ENCODE measurements at places on chromosomes 3 and 15.

DNA sequence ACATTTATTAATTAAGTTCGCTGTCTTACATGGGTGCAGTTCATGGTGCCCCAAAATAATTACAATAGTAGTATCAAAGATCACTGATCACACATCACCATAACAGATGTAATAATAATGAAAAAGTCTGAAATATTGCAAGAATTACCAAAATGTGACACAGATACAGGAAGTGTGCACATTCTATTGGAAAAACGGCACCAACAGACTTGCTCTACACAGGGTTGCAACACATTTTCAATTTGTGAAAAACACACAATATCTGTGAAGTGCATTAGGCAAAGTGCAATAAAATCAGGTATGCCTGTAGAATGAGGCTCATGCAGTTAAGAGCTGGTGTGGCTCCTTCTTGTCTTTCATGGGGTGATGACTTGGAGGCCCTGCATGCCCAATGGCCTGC lies 265.8 kb downstream of the RPLP1 start:
- no peak for DNase-seq

DNA sequence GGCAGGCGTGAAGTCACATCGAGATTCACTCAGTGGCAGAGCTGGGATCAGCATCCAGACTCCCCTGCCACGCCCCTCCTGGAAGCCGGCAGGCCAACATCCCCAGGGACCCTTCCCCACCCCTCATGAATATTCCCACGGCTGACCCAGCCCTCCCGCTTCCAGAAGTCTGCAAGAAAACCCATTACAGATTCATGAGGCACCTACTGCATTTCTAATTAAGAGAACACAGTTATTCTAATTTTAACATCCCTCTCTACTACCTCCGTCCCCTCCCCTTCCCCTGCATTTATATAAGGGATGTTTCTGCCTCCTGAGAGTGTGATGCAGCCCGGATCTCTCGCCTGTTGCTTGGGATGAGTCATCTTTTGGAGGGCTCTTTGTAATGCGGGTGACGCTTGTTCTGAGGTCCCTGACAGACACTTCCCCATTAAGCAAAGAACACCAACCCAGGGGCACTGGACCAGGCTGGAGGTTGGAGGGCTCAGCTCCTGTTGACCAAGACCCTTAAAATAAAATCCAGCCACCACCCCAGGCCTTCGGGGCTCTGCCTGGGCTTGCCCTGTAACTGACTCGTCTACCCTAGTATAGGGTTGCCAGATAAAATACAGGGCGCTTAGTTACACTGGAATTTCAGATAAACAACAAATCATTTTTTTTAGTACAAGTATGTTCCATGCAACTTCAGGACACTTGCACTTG lies 118.7 kb downstream of the NUP210 start:
- no peak for DNase-seq

- DNase-seq = no peak
Measured at GRCh38 chr15:45168286-45168685, 19.5 kb downstream of the SHF start.

DNA sequence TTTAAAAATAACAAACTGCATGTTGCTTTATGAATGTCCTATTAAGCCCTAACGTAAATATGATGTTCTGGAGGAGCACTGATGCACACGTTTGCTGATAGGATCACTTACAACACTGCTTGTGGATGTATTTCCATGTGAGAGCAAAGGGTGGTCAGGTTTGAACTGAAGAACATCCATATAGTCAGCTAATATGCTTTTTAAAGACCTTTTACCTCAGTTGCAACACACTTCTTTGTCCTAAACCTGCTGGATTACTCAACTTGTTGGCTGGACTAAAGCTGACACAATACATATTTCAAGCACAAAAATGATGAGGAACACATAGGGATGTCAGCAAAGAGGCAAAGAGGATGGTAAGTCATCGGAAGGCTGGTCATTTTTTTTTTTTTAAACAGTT lies 186.6 kb downstream of the TIGIT start:
- DNase-seq = no peak

DNA sequence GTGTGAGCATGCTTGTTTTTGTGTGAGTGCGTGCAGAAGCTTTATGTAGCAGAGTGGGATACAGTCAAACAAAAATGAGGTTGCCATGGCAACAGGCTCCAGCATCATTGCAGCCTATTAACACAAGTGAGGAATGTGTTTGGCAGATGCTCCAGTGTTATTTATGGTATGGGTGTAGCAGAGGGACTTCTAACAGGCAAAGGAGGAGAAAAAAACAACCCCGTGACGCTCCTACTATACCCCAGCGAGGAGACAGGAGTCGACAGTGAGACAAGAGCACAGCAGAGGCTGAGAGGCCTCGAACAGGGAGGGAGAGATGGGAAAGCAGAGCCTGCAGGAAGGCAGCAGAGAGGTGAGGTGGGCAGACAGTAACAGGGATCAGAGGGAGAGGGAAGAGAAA lies 4.9 kb downstream of the ADCY5 start:
- no peak for DNase-seq

DNA sequence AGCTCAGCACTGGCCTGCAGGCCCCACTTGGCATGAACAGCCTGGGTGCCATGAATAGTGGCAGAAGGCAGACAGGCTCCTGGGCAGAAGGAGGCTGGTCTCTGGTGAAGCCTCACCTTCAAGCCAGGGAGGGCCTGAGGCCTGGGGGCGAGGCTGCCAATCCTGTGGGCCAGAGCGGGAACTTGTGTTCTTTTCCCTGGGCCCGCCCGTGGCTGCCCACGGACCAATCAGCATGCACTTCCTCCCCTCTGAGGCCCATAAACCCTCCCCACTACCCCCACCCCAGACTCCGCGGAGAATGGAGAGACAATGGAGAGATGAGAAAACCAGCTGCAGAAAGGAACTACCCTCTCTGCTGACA lies 283.8 kb upstream of the ROBO1 start:
- DNase-seq = no peak

- no peak for DNase-seq
Measured at GRCh38 chr3:112539825-112540650, 21.7 kb downstream of the ATG3 start.

DNA sequence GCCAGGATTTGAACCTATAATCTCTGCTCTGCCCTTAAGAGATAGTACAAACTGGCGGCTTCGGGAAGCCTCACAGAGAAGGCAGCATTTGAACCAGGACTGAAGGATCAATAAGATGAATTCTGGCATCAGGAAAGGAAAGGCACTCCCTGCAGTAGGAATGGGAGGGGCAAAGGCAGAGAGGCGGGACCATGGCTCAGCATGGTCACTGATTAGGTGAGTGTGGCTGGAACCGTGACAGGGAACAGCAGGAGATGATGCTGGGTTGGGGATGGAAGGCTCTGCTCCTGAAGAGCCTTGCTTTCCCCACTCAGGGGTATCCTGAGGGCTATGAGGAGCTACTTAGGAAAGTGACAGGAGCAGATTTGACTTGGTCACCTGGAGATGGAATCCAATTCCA lies 158.5 kb downstream of the FEZF2 start:
- no peak for DNase-seq

GRCh38 chr3:126713199-126713598 lies 9.2 kb downstream of the CHCHD6 start:
- no peak for DNase-seq

DNA sequence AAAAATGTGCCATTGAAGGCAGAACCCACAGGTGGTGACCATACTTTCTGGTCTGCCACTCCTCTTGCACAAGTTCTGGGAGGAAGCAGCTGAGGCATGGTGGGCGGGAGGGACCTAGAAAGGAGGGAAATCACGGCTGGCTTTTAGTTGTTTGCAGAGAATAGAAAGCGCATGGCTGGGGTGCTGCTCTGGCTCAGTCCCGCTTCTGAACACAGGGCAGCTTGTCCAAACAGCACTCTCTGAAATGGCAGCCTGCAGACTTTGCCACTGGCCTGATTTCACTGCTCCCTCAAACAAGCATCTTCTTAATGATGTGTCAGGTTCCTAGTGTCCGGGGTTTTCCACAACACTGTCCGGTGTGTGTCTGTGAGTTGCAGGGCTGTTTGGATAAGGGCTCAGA lies 76.7 kb downstream of the AAGAB start:
- no peak for DNase-seq

- DNase-seq = no peak
Measured at GRCh38 chr3:58144478-58145325, 66.1 kb downstream of the DNASE1L3 start.

DNA sequence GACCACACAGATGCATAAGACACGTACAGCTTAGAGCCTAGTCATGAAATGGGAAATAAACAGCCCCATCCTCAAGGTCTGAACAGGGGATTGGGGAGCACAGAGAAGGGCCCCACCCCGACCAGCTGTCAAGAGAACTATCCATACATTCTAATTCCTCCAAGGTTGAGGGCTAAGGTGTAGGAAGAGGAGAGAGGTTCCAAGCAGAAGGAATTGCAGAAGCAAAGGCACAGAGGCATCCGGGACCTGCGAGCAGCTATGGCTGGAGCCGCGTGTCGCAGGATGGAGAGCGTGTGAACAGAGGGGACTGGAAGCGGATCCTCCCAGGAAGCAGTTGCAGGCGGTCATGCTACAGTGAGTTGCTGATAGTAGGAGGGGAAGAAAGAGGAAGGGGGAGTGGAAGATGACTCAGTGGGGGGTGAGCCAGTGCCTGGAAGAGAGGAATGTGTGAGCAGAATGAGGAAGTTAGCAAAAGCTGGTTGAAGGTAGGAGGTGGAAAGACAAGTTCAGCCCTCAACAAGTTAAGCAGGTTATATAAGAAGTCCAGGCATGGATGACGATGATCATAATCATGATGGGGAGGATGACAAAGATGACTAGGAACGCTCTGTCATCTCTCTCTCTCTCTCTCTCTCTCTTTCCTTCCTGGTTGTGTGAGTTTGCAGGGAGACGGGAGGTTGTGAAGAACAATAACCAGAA lies 89.7 kb downstream of the LIPC start:
- no peak for DNase-seq

DNA sequence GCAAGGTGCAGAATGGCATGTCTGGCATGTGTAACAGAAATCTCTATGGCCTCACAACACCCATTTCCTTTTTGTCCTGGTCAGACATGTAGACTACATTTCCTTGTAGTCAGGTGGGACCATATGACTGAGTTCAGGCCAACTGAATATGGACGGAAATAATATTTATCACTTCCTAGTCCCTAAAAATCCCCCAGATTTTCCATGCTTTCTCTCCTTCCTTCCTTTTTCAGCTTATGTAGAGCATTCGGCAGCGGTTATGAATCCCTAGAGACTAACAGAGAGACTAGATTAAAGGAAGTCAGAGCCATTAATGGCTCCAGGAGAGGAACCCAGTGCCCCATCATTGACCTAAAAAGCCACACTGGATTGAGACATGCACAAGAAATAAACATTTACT lies 35.8 kb downstream of the SLC9A9 start:
- DNase-seq = no peak

GRCh38 chr15:24943361-24943760 lies 11.4 kb upstream of the SNRPN start:
- no peak for DNase-seq

- no peak for DNase-seq
Measured at GRCh38 chr3:143627336-143627735, 220.9 kb downstream of the SLC9A9 start.

GRCh38 chr15:62840526-62841268 lies 201.8 kb upstream of the TPM1 start:
- DNase-seq = no peak

- no peak for DNase-seq
Measured at GRCh38 chr3:106332129-106332528, 463.3 kb upstream of the CBLB start.

GRCh38 chr15:35305946-35306345 lies 220.9 kb upstream of the NANOGP8 start:
- no peak for DNase-seq

GRCh38 chr3:136336329-136337100 lies 86.4 kb downstream of the PCCB start:
- no peak for DNase-seq

DNA sequence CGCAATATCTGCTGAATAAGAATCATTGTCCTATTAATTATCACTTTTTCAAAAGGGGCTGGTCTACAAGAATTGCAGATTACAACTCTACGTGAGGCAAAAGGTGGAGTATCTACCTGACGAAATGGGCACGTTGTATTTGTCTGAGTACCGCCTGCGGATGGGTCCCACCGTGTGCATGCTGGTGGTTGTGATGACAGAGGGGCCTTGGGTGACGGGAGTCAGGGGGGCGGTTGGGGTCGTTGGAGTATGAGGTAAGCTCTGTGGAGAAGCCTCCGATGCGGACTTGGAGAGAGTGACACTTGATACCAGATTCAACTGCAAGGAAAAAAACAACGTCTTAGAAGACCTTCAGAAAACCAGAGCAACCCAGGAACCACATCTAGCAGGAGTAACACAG lies 605.8 kb downstream of the FOXP1 start:
- no peak for DNase-seq

- DNase-seq = no peak
Measured at GRCh38 chr3:184295771-184296170, 3.3 kb upstream of the PSMD2 start.

DNA sequence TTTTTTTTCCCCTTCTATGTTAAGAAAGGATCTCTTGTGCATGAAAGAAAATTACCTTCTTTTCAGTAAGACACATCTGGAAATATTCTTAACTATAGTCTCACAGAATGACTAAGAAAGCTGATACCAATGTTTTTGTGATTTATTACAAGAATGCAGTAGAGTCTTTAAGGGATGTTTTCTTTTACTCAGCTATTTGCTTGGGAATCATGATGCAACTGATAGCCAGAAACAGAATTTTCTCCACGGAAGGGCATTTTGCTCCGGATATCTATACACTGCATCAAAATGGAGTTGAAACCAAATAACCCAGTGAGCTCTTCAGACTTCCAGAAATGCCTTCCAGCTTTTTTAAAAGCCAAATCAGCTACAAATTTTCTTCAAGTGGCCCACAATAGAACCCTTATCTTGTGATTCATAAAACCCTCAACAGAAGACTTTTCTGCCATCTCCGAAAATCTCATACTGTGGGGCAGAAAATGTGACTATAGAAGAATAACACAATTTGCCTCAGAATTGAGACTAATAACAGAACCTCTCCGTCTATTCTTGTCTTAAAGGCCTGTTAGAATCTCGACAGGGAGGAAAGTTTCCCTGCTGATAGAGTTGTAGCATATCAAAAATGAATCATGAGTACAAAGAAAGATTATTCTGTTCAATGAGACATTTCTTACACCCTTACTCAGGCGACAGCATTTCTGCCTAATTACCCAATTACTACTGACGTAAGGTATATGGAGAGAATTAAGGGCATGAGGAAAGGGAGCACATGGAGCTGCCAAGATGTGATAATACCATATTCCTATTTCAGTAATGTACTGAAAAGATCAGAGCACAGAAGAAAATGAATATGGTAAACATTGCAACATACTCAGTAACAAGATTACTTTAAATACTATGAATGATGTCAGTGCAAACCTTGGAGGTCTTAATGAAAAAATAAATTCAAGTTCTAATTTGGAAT lies 900.1 kb downstream of the ROBO1 start:
- DNase-seq = no peak

- no peak for DNase-seq
Measured at GRCh38 chr3:183513046-183513706, 42.3 kb downstream of the KLHL6 start.

- no peak for DNase-seq
Measured at GRCh38 chr3:157065201-157065600, 94.7 kb downstream of the CCNL1 start.

- no peak for DNase-seq
Measured at GRCh38 chr3:47984075-47984728, 32.0 kb downstream of the MAP4 start.
